ENCODE measurements at places on chromosomes 2 and 18.
A peak's percentile ranks its signal among the peaks of the same experiment; 100 is the strongest.

DNA sequence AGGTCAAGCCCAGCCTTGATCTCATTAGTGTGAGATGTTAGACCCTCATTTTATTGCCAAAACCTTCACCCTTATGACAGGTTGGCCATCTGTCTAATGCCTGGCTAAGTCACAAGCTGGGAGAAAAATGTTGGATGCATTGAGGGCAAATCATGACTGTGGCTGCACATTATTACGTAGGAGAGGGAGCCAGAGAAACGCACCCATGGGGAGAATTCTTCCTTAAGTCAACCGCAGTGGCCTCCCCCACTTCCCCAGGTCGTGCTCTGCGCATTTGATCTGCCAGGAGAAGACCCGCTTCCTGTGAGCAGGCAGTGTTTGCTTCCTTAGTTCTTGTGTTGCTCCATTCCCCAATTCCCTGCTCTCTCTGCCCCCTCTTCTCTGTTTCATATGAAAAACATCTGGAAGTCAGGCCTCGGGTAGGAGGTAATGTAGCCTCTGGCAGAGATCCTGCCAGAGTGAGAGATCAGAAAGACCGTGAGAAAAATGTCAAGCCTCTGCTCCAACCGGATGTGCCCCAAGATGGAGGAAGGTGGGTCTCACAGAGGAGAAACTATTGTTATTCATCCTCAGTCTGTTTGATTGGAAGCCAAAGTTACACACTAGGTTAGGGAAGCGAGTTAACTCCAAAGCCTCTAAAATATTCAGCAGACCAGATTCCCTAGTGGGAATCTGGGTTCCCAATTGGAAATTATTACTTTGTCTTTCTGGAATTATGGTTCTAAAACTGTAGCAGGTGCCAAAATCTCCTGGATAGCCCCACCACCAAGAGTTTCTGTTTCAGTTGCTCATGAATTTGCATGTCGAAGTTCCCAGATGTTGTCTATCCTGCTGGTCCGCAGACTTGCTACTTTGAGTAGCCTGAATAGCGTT lies 144.3 kb upstream of the PELI1 start:
- DNase-seq: no peak

DNA sequence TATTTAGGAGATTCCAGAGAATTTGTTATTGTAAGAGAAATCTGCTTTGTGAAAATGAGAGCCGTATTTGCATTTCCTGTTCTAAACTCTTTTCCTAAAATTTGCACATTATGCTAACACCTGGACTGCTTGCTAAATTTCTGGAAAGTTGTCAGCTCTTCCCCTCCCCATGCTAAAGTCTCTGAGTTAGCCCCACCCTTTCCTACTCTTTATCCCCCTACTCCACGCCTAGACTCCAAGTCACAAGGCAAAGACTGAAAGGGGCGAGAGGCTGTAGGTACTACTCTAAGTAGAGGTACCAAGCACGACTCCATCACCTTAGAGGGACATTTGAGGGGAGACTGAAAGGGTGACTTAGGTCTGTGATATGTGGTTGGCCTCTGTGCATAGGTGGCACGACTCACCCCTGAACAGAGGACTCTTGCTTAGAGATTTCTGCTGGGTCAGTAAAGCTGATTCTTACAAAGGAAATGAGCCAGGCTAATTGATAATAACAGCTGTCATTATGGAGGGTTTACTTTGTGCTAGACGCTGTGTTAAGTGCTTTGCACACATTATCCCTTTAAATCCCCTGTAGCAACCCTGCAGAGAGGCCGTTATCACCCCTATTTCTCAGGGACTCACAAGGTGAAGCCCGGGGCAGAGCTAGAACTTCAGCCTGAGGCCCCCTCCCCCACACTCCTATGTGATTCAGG lies 373.5 kb downstream of the EN1 start:
- no peak for DNase-seq

DNA sequence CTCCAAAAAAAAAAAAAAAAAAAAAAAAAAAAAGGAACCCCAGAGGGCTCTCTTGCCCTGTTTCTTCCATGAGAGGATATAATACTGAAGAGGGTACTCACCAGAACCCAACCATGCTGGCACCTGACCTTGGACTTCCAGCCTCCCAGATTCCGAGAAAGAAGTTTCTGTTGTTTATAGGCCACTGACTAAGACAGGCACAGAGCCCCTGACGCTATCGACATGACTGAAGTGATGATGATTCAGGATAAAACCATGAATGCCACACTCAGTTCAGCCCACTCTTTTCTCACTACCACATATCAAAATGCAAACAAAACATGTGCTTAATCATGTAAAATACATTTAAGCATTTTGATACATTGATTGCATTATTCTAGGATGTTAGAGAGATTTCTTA lies 66.1 kb upstream of the CDCA7 start:
- DNase-seq: no peak

- DNase-seq: no peak
Observed at GRCh38 chr2:26652361-26653041, 11.3 kb upstream of the CIB4 start.

GRCh38 chr2:198008230-198008629 lies 203.8 kb downstream of the PLCL1 start:
- DNase-seq: no peak

- DNase-seq: no peak
Observed at GRCh38 chr18:57498682-57499256, 63.6 kb downstream of the ONECUT2 start.

DNA sequence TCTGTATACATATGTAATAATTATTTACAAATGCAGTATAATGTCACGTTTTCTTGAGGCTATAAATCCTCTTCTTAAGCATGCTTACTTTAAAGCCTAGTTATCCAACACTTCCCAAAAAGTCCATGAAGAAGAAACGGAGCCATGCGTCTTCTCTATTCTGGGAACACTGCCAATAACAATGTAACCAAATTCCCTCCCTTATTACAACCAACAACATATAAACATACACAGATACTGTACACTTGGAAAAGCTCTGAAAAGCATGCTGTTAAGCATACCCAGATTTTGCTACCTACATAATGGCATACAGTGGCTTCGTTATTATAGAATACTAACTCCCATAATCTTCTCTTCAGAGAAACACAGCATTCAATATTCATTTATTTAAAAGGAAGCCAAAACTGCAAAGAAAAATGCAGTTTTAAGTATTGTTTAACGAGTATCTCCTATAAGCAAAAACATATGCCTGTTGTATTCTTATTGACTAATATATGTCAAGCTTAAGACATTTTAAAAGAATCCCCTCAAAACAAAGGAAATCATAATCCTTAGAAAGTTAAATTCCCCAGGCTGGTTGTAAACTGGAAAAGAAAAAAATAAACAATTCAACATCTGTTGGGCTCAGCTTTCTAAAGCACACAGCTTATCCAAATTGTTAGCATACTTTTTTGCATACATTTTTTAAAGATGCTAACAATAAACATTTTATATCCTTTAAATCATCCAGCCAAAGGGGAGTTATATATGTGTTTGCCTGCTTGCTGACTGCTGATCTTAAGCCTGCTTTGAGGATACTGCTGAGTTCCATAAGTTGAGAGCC lies 83.4 kb downstream of the SLC25A12 start:
- DNase-seq: no peak

DNA sequence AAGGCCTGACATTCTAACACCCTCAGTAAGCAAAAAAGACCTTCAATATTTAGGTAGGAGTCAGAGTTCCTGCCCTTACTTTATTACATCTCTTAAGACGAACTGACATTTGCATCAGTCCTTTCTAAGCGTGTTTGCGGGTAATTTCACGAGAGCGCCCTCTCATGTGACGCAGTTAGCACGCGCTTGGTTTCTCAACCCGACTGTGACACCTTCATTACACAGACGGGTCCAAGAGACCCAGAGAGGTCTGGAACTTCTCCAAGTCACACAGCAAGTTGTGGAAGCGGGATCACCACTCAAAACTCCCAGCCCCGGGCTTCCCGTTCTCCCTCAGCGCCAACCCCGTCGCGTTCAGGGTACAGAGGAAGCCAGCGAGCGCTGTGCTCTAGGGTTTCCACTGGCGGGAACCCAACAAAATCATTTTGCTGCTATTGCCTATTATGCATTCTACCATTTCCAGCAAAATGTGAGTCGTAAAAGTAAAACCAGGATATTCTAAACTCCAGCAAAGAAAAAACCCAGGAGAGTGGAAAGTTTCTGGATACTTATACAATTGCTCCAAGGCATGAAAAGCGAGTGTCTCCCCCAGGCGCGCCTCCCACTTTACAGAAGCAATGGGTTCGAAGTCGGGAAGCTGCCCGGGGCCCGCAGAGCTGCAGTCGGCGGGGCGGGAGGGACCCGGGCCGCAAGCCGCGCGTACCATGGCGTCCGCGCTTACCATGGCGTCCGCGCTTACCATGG lies 601 bp downstream of the ENOSF1 start:
- DNase-seq: peak; percentile 50

- no peak for DNase-seq
Observed at GRCh38 chr2:6820236-6820635, 45.5 kb downstream of the CMPK2 start.

DNA sequence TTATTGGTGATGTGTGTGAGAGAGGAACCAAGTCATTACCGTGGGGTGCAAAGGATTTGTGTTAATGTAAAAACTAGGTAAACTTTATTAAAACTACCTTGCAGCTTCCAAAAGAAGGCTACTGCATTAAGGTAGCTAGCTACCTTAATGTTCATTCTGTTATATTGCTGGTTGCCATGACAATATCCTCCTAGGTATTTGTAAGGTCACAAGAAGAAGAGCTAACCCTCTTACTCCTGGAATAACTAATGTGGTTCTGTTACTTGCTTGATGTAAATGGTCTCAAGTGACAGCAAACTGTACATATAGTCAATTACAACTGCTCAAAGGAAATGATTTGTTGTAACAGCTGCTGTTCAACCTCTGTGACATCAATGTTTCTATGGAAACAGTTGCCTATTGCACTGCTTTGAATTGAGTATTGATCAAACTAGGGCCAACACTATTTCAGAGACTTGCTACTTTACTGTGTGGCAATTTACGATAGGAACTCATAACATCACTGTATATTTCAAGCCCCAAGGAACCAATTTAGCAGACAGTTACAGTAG lies 319.8 kb upstream of the HNRNPA3 start:
- no peak for DNase-seq

DNA sequence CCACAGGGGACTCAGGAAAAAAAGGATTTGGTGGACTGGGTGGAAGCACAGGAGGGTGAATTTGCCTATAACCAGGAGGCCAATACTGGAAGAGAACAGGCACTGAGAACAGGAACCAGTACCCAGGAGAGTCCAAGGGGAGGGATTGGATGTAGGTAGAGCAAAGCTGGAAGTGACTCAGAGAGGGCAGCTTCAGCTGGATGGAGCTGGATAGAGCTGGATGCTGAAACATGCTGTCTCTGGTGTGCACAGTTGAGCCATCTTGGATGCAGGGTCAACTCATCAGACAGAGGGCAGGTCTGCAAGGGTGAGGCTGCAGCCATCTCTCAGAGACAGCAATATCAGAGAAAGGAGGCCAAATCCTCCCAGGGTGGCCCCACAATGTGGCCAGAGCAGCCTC lies 134.0 kb downstream of the GALNT14 start:
- no peak for DNase-seq

GRCh38 chr18:80154293-80154692 lies 45.2 kb downstream of the ADNP2 start:
- DNase-seq: no peak

DNA sequence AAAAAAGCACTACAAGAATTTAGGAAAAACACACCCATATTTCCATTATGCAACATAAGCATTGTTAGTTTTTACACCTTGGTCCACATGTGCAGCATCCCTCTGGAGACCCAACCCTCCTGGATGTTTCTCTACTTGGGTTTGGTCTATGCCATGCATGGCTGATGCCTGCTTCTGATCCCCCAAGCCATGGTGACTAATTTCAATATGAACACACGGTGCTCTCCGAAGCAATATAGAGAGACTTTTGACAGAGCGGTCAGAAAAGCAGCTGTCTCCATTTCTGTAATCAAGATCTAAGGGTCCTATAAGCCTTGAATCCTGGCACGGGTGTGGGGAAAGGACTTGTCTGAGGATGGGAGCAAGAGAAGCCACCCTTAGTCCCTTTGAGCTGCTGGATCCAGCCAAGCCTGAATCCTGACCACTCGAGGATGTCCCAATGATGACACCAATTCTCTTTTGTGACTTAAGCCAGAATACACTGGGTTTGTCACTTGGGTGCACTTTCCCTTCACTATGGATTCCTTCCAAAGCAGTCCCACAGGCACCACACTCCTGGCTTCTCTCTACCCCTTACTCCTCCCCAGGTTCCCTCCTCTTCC lies 91.5 kb downstream of the ACTR2 start:
- DNase-seq: no peak

- DNase-seq: no peak
Observed at GRCh38 chr2:72932805-72933204, 15.5 kb downstream of the EMX1 start.

- DNase-seq: no peak
Observed at GRCh38 chr2:56580242-56580641, 396.5 kb downstream of the CCDC85A start.

GRCh38 chr18:12744103-12744502 lies 41.3 kb downstream of the PSMG2 start:
- no peak for DNase-seq

DNA sequence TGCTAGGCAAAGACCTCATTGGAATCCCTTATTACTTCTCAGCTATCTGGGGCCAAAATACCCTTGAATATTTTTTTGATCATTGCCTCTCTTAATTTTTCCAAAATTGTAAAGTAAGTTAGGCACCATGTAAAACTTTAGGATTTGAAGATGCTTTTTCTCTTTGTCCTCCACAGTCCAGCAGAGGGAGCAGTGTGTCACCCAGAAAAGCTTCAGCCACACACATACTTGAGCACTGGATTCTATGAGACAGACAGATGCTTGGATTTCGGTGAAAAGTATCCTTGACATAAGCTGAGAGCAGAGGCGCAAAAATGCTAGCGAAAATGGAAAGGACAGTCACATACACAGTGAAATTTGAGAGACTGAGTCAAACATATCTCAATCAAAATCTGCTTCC lies 74.7 kb upstream of the KCNJ3 start:
- no peak for DNase-seq

GRCh38 chr2:241154915-241155314 lies 4.6 kb downstream of the PPP1R7 start:
- DNase-seq: no peak

DNA sequence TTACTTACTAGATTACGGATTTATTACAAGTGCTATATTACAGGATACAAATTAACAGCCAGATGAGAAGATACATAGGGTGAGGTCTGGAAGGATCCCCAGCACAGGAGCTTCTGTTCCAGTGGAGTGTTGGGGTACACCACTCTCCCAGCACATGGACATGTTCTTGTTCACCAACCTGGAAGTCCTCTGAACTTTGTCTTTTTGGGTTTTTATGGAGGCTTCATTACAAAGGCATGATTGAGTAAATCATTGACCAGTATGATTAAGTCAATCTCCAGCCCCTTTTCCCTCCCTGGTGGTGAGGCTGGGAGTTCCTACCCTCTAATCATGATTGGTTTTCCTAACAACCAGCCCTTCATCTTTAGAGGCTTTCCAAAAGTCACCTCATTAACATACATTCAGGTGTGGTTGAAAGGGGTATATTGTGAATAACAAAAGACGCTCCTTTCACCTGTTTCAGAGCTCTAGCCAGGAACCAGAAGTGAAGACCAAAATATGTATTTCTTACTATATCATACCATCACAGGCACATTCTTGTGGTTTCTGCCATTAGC lies 38.3 kb downstream of the APLF start:
- DNase-seq: no peak

- DNase-seq: no peak
Observed at GRCh38 chr2:156907806-156908205, 349.7 kb upstream of the GALNT5 start.

GRCh38 chr2:176074919-176075425 lies 8.8 kb downstream of the EVX2 start:
- no peak for DNase-seq

Data from stimulated activated CD4-positive, alpha-beta T cell treated with anti-CD3 and anti-CD28 coated beads, Interleukin-15, amount 100 ng/mL, for 1 hour (primary cell).